ENCODE measurements at places on chromosomes 16 and 17.

GRCh38 chr16:58366247-58367031 lies 25.8 kb upstream of the GINS3 start:
- DNase-seq: no peak

- DNase-seq: no peak
Observed at GRCh38 chr16:81106826-81107503, 10.8 kb upstream of the GCSH start.

- DNase-seq: no peak
Observed at GRCh38 chr17:42673885-42674754, 2.7 kb downstream of the PLEKHH3 start.

DNA sequence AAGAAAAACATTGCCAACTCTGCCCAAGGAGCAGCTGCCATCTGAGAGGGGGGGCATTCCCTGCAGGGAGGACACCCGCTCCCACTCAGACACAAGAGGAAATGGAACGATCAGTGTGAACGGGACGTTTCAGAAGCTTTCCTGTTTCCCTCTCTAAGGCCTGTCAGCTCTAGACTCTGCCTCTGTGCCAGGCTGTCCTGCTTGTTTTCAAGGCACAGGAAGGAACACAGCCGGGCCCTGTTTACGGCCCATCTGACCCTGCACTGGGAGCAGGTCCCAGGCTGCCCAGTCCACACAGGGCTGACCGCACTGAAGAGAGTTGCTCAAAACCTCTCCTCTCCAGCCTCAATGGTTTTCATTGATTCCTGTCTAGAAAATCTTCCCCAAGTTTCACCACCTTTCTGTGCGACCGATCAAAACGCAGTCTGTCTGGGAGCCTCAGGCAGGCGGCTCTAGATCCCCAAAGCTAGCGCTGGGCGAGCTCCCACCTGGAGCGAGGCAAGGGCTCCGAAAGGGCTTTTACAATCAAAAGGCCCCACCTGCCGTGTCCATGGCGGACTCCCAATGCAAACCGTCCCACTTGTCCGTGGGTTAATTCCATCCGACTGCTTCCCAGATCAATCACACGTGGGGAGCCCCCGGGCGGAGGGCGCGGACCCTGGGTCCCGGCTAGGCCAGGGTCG lies 1.5 kb downstream of the PIEZO1 start:
- no peak for DNase-seq

- DNase-seq: no peak
Observed at GRCh38 chr17:66992911-66993442, 28.5 kb downstream of the CACNG4 start.
